Naive thymus-derived CD4-positive, alpha-beta T cell (primary cell): ENCODE measurements at places on chromosomes 1 and 21. TPM values are rescaled to one million over a fixed set of nuclear protein-coding genes. Genes with fewer than 3 reads are reported as not detected.

DNA sequence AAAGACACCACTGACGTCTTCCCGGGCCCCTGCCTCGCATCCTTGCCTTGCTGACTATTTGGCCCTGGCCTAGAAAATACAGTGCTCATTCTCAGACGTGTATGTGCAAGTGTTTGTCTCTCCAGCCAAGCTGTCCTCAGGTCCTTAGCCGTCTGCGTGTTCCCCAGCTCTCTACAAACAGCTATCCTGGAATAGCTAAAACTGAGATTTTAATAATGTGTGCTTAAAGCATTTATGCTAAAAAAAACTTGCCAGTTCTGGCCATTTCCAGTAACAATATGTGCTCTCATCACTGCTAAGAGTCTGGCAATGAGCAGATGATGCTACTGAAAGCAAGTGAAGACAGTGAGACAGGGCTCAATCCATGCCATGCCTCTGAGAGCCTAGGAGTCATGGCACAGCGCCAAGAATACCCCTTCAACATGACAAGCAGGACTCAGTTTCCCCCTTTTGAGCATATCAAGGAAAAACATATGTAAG is 55.7 kb downstream of the IRF2BP2 start:
- DNase-seq: no peak

The HCRTR1 gene
- polyA plus RNA-seq: not detected

DNA sequence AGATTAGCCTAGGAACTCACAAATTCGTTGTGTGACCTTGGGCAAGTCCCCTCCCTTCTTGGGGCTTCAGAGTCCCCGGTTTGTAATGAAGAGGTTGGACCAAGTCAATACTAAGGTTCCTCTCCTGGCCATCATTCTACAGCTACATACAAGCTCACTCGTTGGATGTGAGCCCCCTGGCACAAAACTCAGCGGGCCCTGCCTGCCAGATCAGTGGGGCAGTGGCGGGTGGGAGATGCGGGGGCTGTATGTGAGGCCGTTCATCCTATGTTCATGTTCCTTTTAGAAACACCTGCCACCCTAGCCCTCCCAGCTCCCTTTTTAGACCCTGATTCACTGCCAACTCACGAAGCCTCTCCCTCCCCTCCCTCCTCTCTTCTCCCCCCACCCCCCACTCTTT is 2.1 kb downstream of the DLGAP3 start:
- no peak for DNase-seq

The SYT14 gene
- not detected for polyA plus RNA-seq

- no peak for DNase-seq
Measured at GRCh38 chr1:209485167-209485566, 98.3 kb upstream of the CAMK1G start.

The MANEAL gene
- 0.48 TPM for polyA plus RNA-seq

The SLC44A5 gene
- 0.92 TPM for polyA plus RNA-seq

The TIE1 gene
- not detected for polyA plus RNA-seq

GRCh38 chr1:58905628-58906221 is 121.9 kb upstream of the JUN start:
- DNase-seq: no peak

The PLEKHN1 gene
- 0.18 TPM for polyA plus RNA-seq

DNA sequence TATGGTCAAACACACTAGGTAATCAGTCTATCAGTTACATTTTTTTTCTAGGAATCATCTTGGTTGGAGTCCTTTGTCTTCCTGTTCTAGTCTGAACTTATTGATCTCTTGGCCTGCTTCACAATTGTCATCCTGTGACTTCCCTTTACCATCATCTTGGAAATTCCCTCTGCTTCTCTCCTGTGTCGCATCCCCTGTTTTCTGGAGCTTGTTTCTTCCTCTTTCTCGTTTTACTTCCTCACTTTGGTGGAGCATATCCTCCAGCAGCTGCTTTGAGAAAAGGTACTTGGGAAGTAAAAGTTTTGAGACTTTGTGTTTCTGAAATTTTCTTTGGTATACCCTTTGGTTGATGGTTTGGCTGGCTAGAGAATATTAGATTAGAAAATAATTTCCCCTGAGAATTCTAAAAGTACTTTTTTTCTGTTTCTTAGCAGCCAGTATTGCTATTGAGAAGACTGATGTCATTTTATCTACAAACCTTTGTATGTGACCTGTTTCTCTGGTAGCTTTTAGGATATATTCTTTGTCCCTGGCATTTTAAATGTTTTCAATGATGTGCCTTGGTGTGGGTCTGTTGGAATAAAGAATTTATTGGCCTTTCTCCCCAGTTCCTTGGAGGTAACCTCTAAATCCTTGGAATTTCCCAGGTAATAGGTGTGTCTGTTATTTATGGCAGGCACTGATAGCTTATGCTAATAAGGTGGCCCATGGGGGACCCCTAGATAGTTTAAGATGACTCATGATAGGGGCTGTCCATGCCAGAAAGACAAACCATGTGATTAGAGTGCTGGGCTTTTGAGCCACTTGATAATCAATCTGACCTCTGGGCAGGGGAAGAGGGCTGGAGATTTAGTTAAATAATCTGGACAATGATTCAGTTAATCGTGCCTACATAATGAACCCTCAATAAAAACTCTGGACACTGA is 6.1 kb upstream of the MYCL start:
- DNase-seq: no peak

DNA sequence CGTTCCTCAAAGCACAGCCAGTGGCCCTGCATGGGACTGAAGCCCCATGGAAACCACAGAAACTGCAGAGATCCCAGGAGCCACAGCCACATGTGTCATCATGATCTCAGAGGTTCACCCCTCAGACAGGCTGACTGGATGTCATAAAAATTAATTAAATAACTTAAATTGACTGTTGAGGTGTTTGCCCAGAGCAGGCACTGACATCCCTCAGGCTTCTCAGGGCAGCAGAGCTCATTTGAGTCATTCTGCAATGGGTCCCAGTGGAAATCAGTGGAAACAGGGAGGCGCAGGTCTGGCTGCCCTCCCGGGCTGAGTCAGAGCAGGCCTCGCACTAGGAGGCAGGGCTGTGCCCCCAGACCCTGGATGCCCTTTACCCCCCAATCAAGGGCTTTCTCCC is 135.1 kb downstream of the CDC7 start:
- no peak for DNase-seq

DNA sequence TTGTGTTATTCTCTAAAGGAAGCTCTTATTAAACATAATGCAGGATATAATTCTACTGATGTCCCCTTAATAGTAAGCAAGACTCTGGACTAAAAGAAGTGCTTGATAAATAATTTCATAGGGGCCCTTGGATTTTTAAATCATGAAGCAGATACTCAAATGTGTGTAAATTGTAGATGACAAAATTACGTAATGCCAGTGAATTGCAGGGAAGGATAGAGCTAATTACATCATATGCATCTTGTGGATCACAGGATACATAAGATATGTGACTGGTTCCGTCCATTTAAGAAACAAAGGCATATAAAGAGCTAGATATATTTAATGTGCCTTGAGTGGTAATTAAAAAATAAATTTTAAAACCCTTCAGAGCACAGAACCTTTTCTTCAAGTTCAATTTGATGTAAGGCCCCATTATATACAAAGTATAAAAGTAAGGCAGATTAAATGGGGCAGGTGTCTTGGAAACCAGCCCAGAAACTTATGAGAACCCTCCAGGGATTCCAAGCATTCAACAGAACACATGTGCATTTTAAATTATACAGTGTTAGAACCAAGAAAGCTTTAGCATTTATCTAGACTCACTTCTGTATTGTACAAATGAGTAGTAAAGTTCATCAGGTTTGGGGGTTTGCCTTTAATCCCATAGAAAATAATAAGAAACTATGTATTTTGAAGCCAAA is 190.4 kb downstream of the NCAM2 start:
- DNase-seq: no peak

The BRDT gene
- not detected for polyA plus RNA-seq

The CADM3 gene
- not detected for polyA plus RNA-seq

- DNase-seq: no peak
Measured at GRCh38 chr1:233627376-233627775, 13.5 kb downstream of the KCNK1 start.

The GABRD gene
- polyA plus RNA-seq: not detected

The MYOG gene
- polyA plus RNA-seq: not detected

The EXO1 gene
- polyA plus RNA-seq: not detected

- DNase-seq: no peak
Measured at GRCh38 chr1:15279576-15280230, 32.7 kb downstream of the FHAD1 start.

The IPP gene
- polyA plus RNA-seq: 14.5 TPM

- DNase-seq: no peak
Measured at GRCh38 chr1:221667504-221667903, 74.4 kb downstream of the DUSP10 start.

GRCh38 chr21:28953247-28953646 is 39.4 kb downstream of the LTN1 start:
- DNase-seq: no peak

The RAVER2 gene
- polyA plus RNA-seq: 0.45 TPM
